ENCODE measurements at places on chromosomes 2 and 18.

- DNase-seq: no peak
These were observed 231.8 kb upstream of the SPOPL start for GRCh38 chr2:138269765-138270164.

DNA sequence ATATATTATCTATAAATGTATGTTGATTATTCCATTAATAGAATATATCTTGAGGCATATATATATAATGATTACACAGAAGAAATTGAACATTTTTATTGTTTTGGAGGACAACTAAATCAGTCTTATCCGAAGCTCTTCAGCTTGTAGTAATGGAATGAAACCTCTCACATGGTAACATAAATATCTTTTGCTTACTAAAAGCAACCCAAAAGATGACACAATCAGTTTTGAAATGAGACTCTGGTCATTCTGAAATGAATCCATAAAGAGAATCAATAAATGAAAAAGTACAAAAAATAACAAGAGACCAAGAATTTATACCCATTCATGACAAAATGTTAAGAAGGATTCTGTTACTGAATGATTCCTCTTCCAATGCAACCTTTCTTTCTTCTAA, 110.2 kb downstream of the FIGN start:
- no peak for DNase-seq

- peak; percentile 28 for DNase-seq
These were observed 80.7 kb upstream of the MEX3C start for GRCh38 chr18:51278045-51278649.

DNA sequence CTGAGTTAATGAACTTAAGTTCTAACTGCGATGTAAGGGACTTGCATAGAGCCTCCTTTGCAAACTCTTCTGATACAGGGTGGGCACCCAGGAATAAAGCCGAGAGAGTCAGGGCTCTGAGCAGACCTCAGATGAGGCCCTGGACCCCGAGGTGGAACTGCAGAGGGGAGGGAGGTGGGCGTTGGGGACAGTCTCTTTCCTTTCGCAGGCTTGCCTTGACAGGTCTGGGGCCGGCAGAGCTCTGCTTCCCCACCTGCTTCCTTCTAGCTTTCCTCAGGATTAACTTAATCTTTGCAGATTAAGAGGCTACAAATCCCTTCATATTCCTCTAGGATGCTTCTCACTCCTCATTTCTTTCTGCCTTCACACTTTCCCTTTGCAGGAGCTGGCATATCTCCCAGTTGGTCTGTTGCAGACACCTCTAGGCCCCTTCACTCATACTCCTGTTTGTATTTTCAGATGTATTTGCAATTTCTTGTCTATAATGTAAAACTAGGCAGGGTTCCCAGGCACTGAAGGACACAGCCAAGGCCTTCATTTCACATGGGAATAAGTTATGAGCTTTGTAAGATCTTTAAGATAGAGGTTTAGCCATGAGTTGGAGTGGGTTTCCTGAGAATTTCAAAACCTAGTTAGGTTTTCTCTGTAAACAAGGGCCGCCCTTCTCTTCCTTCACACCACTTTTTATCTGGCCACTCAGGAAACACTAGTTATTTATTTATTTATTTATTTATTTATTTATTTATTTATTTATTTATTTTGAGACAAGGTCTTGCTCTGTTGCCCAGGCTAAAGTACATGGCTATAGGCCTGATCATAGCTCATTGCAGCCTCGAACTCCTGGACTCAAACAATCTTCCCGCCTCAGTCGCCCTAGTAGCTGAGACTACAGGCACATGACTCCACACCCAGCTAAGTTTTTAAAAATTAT, 70.9 kb downstream of the MTCL1 start:
- DNase-seq: no peak

- DNase-seq: no peak
These were observed 69.4 kb upstream of the CBLN2 start for GRCh38 chr18:72613534-72613930.

- DNase-seq: no peak
These were observed 58.8 kb downstream of the ST6GAL2 start for GRCh38 chr2:106827158-106827557.

GRCh38 chr18:13217971-13218367, 591 bp upstream of the LDLRAD4 start:
- DNase-seq: no peak

- no peak for DNase-seq
These were observed 447.7 kb upstream of the GYPC start for GRCh38 chr2:126208266-126208665.

DNA sequence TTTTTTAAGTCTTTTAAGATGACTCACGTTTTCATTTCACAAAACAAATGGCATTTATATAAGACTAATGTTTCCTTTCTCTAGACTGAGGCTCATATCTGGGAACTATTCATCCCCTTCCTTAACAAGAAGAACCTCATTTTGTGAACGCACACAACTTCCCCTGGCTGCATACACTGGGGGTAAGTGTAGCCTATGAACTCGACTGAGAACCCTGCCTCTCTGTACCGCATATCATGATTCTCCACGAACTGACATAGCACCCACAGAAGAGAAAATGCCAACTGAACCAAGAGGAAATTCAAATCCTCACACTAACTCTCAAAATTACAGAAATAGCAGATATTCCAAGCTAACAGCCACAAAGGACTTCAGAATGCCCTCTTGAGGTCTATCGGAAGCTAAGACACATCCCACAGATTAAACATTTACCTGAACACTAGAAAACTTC, 236.7 kb downstream of the TCF4 start:
- no peak for DNase-seq

DNA sequence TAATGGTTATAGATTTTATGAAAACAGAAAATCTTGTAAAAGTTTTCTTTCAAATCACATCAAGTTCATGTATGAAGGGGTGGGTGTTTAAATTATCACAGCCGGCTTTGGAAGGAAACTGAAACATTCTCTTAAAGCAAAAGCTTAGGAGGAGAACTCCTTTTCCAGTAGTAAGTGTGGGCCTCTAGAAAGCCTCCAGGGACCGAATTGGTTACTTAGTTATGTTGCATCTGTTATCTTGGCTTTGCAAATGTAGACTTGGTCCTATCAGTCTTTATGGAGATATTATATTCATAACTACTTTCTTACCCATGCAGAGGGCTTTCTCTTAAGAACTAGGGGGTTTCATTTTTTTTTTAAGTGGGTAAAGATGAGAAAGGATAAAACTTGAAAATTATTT, 7.4 kb downstream of the NAB1 start:
- DNase-seq: no peak

DNA sequence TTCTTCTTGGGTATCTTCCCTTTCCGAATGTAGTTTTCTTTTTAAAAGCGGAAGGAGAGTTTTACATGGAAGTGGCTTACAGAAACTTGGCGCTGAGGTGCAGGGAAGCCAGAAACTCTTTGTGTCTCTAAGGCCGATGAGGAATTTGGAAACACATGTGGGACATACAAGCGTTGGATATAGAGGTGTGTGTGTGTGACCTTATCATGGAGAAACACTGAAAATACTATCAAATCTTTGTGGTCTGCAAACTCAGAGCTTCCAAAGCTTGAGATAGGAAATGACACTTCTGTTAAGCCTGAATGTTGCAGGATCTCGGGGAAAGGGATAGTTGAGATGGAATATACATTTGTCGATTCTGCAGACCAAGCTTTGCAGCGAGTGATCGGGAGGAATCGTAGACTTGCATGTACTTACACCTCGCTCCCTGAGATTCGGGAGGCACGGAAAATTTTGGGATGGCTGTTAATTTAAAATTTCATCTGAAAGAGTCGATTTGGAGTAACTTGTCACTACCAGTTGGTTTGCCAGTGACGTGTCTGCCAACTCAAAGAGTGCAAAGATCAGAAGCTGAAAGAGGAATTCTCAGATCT, 1.0 kb downstream of the NAB1 start:
- peak; percentile 17 for DNase-seq

DNA sequence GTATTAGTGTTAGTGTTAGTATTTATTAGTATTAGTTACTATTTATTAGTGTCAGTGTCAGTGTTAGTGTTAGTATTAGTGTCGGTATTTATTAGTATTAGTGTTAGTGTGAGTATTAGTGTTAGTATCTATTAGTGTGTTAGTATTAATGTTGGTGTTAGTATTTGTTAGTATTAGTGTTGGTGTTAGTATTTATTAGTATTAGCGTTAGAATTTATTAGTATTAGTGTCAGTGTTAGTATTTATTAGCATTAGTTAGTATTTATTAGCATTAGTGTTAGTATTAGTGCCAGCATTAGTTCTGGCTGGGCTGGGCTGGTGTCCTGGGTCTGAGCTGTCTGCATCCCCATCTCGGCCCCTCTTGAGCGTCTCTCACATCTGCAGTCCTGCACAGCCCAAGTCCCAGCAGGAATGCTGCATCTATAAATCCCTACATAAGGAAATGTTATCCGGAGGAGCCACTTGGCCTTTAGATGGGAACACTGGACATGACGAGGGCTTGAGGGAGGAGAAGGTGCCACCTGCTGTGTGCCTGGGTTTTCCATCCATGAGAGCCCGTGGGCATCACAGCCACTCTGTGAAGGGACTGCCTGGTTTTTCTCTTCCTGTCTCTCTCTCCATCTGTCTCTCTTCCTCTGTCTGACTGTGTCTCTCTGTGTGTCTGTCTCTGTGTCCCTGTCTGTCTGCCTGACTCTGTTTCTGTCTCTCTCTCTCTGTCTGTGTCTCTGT, 33.6 kb downstream of the TWIST2 start:
- peak; percentile 17 for DNase-seq

- DNase-seq: peak; percentile 18
These were observed 11.3 kb downstream of the MALT1 start for GRCh38 chr18:58682429-58683069.

GRCh38 chr18:57210716-57211411, 64.0 kb downstream of the BOD1L2 start:
- DNase-seq: no peak

GRCh38 chr2:54042897-54043620, 72.3 kb upstream of the PSME4 start:
- DNase-seq: no peak

- DNase-seq: no peak
These were observed 372.5 kb downstream of the CBLN2 start for GRCh38 chr18:72171596-72171995.

GRCh38 chr2:143151111-143151752, 22.0 kb downstream of the ARHGAP15 start:
- DNase-seq: no peak

GRCh38 chr2:42928161-42928691, 135.8 kb upstream of the HAAO start:
- no peak for DNase-seq

GRCh38 chr18:5370332-5370731, 74.8 kb upstream of the ZBTB14 start:
- DNase-seq: no peak

- DNase-seq: no peak
These were observed 18.3 kb downstream of the CLUL1 start for GRCh38 chr18:615092-615521.

GRCh38 chr2:101644842-101645383, 52.6 kb upstream of the MAP4K4 start:
- no peak for DNase-seq

DNA sequence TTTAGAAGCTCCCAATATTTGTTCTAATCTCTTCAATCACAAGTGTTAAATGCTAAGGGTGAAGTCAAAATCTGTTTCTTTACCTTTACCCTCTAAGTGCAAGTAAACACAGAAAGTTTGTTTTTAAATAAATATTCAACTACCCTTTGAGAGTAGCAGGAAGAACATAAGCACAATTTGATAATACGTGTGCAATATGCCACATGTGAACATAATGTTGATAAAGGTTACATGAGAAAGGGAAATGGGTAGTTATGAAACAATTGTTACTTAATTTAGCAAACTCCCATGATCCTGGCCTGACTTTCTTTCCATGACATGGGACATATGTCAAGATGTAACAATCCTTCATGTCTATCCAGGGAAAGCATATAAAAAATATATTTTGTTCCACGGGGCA, 7.1 kb downstream of the SPRED2 start:
- DNase-seq: no peak

- no peak for DNase-seq
These were observed 27.3 kb downstream of the POMC start for GRCh38 chr2:25141120-25141519.

DNA sequence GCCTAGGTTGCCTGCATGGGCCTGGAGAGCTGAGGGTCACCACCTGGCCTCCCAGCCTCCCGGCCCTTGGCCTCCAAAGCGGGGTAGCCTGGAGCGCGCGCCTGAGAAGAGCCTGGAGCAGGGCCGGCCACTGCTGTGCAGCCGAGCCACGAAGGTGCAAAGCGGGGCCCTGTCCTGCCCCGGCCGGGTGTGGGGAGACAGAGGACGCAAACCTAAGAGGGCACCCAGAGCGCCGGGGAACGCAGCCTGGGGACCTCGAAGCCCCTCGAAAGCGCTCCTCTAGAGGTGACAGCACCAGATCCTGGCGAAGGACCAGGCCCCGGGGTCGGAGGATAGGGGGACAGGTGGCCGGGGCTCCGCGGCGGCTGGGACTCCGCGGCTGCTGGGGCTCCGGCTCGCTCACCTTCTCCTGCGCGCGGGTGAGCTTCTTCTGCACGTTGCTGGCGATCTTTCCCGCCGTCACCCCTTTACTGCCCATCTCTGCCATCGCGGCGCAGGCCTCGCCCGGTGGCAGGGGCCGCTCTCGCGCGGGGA, 430 bp downstream of the BIN1 start:
- DNase-seq: no peak

- DNase-seq: no peak
These were observed 111.2 kb upstream of the AGAP1 start for GRCh38 chr2:235382601-235383000.

DNA sequence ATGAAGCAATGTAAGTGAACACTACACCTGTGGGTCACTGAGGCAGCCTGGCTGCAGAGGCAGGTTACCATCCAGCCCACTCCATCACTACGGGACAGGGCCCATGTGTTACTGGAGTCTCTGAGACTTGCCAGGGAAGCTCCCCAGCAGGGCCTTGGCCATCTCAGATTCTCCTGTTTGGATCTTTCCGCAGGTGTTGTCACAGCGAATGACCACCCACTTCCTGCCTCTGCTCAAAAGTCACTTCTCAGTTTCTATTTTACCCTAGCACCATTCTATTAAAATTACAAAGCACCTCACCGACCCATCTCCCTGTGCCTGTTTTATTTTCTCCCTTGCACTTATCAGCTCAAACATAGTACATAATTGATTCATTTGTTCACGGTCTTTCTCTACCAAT, 34.5 kb upstream of the L3MBTL4 start:
- no peak for DNase-seq

- DNase-seq: no peak
These were observed 127.1 kb downstream of the RBMS1 start for GRCh38 chr2:160366474-160366873.

DNA sequence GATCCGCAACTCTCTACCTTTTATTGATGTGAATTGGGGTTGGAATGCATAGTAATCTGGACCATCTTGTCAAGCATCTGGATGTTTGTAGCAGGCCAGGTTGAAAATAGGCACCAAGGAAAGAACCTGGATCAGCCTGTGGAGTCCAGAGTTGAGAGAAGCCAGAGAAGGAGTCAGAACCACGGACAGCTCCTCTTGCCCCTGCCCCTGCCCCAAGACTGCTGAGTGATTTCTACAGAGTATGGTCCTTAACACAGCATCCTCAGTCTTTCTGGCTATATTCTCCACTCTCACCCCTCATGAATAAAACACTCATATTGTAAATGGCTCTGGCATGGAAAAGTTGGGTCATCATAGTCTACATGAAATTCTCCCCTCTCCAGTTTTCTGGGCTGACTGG, 154.6 kb downstream of the LOXHD1 start:
- DNase-seq: no peak

Measured in SW 1271 (cell line).